ENCODE measurements at places on chromosomes 1 and 21.

DNA sequence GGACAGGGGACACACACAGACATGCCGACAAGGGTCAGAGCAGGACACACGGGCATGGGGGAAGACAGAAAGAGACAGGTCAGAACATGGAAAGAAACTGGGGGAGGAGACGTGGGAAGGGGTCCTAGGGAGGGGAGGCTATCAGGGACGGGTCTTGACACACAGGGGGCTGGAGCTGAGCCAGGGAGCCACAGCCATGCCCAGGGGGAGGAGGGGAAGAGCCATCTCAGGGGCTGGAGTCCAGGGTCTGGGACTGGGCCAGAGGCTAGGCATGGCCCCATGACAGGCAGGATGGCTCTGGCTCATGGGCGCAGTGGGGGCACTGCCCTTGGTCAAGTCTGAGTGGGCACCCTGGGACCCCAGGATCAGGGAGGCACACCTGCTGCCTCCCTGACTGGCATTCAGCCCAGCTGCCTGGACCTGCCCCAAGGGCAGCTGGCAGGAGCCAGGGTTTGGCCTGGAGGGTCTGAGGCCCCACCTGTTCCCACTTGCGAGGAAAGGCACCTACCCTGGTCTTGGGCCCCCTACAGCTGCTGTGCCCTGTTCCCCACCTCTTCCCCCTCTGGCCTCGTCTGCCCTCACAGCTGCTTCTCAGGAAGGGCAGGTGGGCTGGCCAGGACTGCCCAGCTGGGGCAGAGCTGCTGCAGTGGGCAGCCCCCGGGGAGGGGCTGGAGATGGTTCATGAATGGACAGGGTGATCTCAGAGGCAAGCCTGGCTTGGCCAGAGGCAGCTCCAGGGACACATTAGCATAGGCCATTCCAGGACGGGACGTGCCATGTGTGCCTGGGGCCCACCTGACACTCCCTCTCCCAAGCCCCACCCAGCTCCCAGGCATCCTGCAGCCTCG is 42.9 kb downstream of the HSPG2 start:
- H3K27ac ChIP-seq, result no peak overlapping the region
- H3K4me1 ChIP-seq, result no peaks in the 10 kb centered on the region
- H3K27me3 ChIP-seq, result peaks cover 5% of the 10 kb centered on the region
- no peak for DNase-seq

DNA sequence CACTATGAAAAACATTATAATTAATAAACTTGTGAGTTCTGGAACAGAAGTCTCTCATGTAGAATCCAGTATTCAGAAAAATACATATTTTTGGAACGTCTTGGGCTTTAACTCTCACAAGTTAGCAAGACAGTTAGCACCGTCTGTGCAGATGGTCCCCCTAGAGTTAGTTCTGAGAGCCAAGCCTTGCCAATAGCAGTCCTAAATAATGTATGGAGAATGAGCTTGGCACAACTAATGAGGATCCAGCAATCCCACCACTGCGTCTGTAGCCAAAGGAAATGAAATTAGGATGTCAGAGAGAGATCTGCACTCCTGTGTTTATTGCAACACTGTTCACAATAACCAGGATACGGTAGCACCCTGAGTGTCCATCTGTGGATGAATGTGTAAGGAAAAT is 54.6 kb upstream of the VAMP3 start:
- H3K36me3 ChIP-seq, result no peaks in the 10 kb centered on the region
- H3K27ac ChIP-seq, result no peak overlapping the region
- no peak overlapping the region for H3K4me3 ChIP-seq
- H3K27me3 ChIP-seq, result peaks cover 30% of the 10 kb centered on the region
- no peak for DNase-seq

- no peak overlapping the region for H3K27ac ChIP-seq
- no peak overlapping the region for H3K4me3 ChIP-seq
- H3K27me3 ChIP-seq, result no peaks in the 10 kb centered on the region
- no peak for DNase-seq
- peaks cover 45% of the 10 kb centered on the region for H3K36me3 ChIP-seq
Measured at GRCh38 chr21:32604464-32604863, 7.7 kb downstream of the CFAP298 start.

GRCh38 chr1:32215629-32216480 is 6.3 kb downstream of the TMEM234 start:
- peaks cover 36% of the 10 kb centered on the region for H3K4me1 ChIP-seq
- peak; percentile 79 for DNase-seq
- H3K4me3 ChIP-seq, result no peak overlapping the region

- H3K4me3 ChIP-seq, result no peak overlapping the region
- no peak for DNase-seq
- H3K27ac ChIP-seq, result no peak overlapping the region
- H3K27me3 ChIP-seq, result peaks cover 39% of the 10 kb centered on the region
Measured at GRCh38 chr1:208213786-208214185, 30.4 kb downstream of the PLXNA2 start.

DNA sequence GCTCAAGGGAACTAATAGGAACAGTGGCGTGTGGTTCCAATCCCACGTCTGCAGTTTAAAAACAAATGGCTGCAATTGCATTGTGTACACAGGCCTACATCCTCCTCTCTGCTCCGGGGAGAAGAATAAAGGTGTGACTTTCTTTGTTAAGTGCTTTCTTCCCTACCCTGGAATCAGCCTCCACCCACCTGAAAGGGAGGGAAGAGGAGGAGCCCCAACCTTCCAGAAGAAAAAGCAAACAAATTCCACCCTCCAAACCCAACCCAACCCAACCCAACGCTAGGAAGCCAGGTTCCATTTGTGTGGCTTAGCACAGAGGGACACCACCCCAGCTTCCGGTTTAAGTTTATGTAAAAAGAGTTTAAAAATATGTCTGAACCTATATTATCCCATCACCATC is 11.8 kb upstream of the BACE2 start:
- no peak overlapping the region for H3K27ac ChIP-seq
- peaks cover 16% of the 10 kb centered on the region for H3K27me3 ChIP-seq
- no peak overlapping the region for H3K4me3 ChIP-seq
- DNase-seq, result no peak
- H3K36me3 ChIP-seq, result peaks cover 1% of the 10 kb centered on the region

DNA sequence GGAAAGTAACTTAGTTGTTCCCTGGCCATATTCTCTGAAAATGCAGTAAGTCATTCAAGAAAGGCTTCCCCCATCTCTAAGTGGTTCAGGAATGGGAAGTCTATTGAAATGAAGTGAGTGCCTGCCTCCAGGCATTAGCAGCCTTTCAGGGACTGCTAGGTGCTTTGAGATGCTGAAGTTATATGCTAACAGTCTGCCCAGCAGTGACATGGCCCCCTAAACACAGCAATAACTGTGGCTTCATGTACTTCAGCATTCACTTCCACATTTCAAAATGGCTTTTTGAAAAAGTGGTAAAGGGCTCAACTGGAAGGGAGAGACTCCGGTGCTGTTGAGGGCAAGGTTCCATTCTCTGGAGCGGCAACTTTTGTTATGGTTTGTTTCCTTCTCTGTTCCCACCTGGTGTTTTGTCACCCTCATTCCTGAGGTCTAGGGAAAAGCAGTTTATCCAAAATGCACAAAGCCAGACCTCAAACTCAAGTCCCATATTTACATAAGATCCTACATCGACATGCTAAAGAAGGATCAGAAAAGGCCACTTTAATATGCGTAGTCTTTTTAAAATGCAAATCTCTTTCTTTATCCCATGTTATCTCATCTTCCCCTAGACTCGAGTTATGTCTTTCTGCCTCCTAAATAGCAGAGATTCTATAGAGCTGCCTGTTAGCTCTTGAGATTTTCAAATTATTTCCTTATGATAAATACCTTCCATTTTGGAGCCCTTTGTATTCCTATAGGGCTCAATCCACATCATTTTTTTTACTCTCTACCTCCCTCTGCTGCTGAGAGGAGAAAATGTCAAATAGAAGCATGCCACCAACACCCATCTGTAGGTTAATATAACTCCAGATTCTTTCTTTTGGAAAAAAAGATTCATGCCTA is 34.2 kb upstream of the LRRC8C start:
- no peaks in the 10 kb centered on the region for H3K27me3 ChIP-seq
- no peak for DNase-seq
- peaks cover 20% of the 10 kb centered on the region for H3K36me3 ChIP-seq
- H3K4me3 ChIP-seq, result no peak overlapping the region

- DNase-seq, result no peak
- H3K36me3 ChIP-seq, result no peaks in the 10 kb centered on the region
- peak overlapping the region; percentile 12 for H3K27ac ChIP-seq
- peaks cover 5% of the 10 kb centered on the region for H3K4me1 ChIP-seq
- no peaks in the 10 kb centered on the region for H3K27me3 ChIP-seq
Measured at GRCh38 chr1:44012941-44013609, 18.2 kb downstream of the SLC6A9 start.

DNA sequence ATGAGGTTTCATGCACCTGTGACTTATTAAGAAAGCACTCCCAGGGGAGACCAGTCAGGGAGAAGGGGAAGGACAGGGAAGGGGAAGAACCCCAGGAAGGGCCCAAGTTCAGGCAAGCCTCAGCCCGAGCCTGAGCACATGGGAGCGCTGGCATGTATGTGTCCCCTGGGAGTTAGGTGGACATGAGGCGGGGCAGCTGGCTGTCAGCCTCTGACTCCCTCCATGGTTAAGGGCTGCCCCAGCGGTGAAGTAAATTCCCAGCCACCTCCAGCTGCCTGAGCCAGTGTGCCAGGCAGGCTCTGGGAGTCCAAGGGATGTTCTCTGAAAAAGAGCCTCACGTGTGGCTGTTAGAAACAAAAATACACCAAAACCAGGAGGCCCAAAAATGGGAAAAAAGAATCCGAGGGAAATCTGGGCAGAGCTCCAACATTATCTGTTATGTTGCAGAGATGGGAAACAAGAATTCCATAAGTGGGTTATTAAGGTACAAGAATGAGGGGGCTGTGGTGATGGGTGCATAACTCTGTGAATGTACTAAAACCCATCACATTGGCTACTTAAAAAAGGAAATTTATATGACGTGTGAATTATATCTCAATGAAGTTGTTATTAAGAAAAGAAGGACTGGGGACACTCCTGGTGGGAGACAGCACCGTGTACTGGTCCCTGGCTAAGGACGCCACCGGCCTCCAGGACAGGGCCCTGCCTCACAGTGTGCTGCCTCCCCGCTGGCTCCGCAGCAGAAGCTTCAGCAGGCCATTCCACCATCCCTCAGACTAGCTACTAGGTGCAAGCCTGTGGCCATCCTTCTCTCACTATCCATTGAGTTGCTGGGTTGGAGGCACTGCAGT is 18.7 kb downstream of the DMRTB1 start:
- DNase-seq, result peak; percentile 17
- no peak overlapping the region for H3K4me3 ChIP-seq
- no peaks in the 10 kb centered on the region for H3K36me3 ChIP-seq
- no peak overlapping the region for H3K27ac ChIP-seq

DNA sequence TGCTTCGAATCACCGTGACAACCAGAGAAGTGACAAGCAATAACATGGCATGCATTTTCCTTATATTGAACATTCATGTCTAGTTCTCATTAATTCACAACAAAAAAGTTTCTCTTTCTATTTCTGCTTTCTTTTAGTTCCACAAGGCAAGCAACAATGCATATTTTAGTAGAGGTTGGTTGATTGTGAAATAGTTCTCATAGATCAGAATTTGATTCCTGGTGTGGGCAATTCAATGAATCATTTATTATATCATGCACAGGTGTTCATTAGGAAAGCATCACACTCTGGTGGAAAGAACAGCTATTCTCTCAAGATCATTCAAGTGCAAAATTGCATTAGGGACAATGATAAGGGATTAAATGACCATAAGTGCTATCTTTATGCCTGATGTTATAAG is 980.9 kb downstream of the BRINP3 start:
- H3K4me1 ChIP-seq, result no peaks in the 10 kb centered on the region
- no peaks in the 10 kb centered on the region for H3K27me3 ChIP-seq
- H3K36me3 ChIP-seq, result no peaks in the 10 kb centered on the region
- no peak overlapping the region for H3K4me3 ChIP-seq
- DNase-seq, result no peak

GRCh38 chr1:220207411-220207810 is 64.8 kb downstream of the RAB3GAP2 start:
- H3K4me3 ChIP-seq, result no peak overlapping the region
- no peak for DNase-seq
- no peaks in the 10 kb centered on the region for H3K27me3 ChIP-seq
- H3K36me3 ChIP-seq, result peaks cover 57% of the 10 kb centered on the region
- H3K4me1 ChIP-seq, result no peaks in the 10 kb centered on the region

DNA sequence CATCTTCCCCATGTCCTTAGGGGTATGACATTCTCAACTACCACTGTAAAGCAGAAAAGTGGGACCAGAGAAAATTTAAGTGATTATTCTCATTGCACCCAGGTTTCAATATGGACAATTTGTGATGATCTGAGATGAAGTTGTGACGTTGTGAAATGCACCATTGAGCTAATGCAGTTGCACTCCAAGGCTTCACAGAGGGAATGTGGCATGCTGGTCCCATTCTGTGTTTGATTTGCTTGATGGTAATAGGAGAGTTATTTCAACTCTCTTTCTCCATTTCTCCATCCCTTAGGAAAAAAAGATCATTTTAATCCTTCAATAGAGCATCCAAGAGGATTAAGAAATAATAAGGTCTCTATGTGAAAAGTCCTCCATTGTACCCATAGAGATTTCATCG is 136.6 kb downstream of the SLC30A10 start:
- no peak overlapping the region for H3K4me3 ChIP-seq
- no peaks in the 10 kb centered on the region for H3K27me3 ChIP-seq
- H3K4me1 ChIP-seq, result no peaks in the 10 kb centered on the region
- no peaks in the 10 kb centered on the region for H3K36me3 ChIP-seq

DNA sequence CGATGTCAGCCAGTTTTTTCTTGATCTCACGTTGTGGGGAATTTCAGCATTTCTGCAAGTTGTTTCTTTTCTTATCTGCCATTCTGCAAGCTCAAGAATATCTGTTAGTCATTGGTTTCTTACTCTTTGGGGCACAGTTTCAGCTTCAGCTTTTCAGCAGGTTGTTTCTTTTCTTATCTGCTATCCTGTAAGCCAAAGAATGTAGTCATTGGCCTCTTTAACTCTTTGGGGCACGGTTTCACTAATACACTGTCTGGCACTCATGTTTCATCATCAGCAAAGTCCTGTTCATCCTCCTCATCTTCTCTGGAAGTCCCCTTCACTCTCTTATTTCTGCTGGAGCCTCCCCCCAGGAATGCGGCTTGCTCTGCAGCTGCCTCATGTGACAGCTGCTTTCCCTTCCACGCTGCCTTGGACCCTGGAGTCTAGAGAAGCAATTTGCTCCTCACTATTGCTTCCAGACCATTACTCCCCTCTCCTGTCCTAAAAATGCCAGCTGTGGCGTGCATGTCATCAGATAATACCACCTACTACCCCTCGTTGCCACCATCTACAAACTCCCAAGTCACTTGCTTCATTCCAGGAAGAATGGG is 67.0 kb upstream of the CACNA1E start:
- no peaks in the 10 kb centered on the region for H3K4me1 ChIP-seq
- no peak for DNase-seq
- H3K27me3 ChIP-seq, result no peaks in the 10 kb centered on the region
- no peak overlapping the region for H3K27ac ChIP-seq
- H3K4me3 ChIP-seq, result no peak overlapping the region

DNA sequence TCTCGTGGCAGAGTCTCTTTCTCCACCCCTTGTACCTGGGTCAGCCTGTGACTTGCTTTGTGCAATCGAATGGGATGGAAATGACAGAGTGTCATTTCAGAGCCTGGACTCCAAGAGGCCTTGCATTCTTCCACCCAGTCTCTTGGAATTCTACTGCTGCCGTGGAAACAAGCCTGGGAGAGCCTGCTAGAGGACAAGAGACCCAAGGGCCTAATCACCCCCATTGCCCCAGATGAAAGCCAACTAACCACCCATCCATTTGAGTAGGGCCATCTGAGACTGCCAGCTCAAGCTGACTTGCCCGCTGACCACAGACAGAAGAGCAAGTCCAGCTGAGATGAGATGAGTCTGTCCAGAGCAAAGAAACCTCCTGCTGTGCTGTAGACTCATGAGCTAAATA is 201.6 kb downstream of the PTPRU start:
- H3K4me1 ChIP-seq, result no peaks in the 10 kb centered on the region
- peaks cover 27% of the 10 kb centered on the region for H3K27me3 ChIP-seq
- H3K27ac ChIP-seq, result no peak overlapping the region
- DNase-seq, result no peak
- H3K36me3 ChIP-seq, result no peaks in the 10 kb centered on the region

All from activated naive CD4-positive, alpha-beta T cell treated with anti-CD3 and anti-CD28 coated beads, Interleukin-2, amount 10 ng/mL, durations not matched to agents 7 days and 5 days (primary cell).